T-helper 1 cell (primary cell): ENCODE measurements at places on chromosomes 1 and 21.

DNA sequence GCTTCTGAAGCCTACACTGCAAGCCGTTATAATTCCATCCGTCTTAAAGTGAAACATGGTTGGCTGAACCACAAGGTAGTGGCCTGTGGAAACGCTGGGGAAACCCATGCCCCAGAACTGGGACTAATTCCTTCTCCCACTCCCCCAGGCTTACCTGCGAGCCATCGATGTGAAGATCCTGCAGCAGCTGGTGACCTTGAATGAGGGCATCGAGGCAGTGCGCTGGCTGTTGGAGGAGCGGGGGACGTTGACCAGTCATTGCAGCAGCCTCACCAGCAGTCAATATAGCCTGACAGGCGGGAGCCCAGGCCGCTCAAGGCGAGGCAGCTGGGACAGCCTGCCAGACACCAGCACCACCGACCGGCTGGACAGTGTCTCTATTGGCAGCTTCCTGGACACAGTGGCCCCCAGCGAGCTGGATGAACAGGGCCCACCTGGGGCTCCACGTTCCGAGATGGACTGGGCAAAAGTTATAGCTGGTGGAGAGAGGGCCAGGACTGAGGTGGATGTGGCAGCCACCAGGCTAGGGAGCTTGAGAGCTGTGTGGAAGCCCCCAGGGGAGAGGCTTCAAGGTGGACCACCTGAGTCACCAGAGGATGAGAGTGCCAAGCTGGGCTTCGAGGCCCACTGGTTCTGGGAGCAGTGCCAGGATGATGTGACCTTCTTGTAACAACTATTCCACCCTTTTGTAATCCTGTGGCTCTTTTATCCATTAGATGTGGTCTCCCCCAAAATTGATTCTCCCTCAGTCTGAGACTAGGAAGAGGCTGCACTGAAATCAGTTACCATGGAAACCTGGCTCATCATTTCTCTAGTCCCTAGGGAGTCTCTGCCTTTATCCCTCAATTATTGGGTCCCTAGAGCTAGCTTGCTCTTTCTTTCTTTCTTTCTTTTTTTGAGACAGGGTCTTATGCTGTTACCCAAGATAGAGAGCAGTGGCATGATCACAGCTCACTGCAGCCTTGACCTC is 16.7 kb downstream of the LURAP1 start:
- no peak for DNase-seq

DNA sequence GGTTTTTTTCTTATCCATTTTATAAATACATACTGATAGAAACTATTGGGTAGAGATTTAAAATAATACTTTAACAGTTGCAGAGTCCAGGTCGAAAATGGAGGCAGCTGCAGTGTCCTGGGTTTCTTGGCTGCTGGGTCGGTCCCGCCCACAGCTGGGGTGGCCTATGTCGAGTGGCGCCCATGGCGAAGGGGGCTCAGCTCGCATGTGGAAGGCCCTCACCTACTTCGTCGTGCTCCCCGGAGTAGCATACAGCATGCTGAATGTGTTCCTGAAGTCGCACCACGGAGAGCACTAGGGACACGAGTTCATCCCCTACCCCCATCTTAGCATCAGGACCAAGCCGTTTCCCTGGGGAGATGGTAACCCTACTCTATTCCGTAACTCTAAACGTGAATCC is 1304.9 kb upstream of the ADGRL2 start:
- no peak for DNase-seq

GRCh38 chr1:240031414-240031813 is 60.3 kb upstream of the FMN2 start:
- DNase-seq: no peak

DNA sequence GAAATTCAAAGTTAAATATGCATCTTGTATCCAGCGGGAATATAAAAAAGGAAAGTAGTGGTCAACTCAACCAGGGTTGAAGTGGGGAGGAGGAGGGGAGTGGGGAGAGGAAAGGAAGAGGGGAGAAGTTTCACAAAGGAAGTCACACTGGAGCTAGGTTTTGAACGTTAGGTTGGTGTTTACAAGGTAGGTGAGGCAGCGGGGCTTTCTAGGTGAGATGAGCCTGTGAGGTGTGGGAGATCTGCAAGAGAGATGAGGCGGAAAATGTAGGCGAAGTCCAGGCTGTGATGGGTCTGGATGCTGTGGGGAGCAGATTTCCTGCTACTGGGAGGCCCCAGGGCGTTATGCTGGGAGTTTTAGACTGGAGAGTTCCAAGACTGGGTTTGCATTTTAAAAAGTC is 36.1 kb upstream of the IL20 start:
- DNase-seq: no peak

DNA sequence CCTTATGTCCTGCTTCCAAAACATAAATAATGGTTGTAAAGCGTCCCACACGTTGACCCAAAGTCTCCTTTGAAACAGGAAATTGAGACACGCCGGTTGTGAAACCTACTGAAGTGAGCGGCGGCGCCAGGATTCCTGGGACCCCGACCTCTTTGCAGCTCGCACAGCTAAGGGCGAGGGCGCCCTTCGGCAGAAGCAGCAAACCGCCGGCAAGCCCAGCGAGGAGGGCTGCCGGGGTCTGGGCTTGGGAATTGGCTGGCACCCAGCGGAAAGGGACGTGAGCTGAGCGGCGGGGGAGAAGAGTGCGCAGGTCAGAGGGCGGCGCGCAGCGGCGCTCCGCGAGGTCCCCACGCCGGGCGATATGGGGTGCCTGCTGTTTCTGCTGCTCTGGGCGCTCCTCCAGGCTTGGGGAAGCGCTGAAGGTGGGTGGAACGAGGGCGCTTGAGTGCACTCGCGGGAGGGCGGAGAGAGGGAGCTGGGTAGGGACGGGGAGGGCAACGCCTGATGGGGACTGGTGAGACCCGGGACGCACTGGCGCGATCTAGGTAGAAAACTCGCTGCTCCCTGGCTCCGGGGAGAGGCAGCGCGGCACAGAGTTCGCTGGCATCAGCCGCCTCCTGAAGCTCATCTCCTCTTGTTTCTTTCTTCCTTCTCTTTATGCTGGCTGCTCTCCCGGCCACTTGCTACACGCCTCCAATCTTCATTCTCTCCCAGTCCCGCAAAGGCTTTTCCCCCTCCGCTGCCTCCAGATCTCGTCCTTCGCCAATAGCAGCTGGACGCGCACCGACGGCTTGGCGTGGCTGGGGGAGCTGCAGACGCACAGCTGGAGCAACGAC is at the start of gene CD1D:
CD1D (plus strand) TSS at position 155 of the 836 bp plus-strand sequence; CDS start at position 362, 207 bp downstream.
- DNase-seq: no peak

DNA sequence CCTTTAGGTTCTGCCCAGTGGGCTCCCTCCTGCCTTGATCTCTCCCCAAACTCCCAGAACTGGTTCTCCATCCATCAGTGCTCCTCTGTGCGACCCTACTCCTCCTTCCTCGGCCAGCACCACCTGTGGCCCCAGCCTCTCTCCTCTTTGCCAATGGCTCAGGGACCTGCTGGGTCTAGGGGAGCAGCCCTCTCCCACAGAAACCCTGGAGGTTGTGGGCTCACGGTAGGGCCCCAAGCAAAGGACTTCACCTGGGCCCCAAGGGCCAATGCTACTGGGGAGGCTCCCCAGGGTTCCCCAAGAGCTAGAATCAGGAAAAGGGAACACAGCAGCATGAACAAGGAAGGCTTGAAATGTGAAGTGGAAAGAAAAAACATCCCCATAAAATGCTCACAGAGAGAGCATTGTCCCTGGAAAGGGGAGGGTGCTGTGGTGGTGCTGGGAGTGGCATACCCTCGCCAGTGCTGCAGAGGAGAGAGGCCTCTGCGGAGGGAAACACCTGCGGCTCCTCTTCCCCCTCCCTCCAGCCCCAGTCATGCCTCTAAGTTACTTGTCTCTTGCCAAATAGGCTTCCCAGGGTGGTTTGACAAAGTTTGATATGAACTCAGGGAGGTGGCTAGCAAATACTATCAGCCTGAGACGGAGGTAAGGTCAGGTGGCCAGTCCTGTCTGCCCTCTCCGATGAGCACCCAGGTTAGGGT is 2.5 kb downstream of the TMEM63A start:
- DNase-seq: no peak
